ENCODE measurements at places on chromosomes 2 and 18. TPM values are rescaled to one million over a fixed set of nuclear protein-coding genes. Genes with fewer than 3 reads are reported as not detected.

DNA sequence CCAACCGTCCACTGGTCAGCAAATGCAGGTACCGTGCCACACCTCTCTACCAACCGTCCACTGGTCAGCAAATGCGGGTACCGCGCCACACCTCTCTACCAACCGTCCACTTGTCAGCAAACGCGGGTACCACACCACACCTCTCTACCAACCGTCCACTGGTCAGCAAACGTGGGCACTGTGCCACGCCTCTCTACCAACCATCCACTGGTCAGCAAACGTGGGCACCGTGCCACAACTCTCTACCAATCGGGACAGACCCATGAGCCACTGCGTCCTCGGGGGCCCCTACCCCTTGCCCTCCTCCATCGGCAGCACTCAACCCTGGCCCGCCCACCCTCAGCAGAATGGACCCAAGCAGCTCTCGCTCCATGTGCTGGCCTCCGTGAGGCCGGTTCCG, 226.4 kb upstream of the SALL3 start:
- no peak for DNase-seq

DNA sequence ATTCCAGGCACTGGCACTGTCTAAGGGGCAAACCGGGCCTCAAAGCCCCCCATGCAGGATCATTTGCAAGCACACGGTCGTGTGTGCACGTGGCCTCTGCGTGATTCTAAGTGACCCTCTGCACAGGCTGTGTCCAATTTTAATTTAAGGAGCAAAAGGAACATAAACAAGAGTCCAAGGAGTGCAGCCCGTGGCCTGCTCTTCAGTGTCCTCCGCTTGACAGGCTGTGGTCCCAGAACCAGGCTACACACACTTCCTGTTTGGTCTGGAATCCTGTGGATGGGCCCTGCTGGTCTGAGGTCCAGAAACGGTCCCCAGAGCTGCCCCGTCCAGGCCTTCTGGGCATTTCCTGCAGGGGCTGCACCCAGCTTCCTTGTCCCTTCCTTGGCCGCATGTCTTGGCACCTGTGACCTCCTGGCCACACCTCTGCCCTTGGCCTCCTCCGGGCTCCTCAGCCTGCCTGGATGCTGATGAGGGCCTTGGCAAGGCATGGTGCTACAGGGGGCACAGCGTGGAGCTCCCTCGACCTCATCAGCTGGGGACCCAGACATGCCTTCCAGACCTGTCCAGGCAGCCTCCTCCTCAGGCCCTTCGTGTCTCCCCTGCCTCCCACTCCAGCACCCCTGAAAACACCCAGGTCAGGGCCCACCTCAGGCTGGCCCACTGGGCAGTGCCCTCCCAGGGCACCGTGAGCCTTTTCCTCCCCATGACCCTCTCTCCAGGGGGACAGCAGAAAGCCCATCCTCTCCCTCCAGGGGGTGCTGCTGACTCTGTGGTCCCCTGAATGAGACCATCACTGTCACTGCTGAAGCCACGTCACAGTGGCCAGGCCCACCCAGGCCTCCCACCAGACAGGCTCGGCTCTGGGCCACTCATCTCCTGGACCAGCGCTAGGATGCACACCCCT, 136.4 kb upstream of the GPC1 start:
- no peak for DNase-seq

- no peak for DNase-seq
These were observed 15.3 kb upstream of the CREB1 start for GRCh38 chr2:207514451-207514850.

FBLN7 gene
- polyA plus RNA-seq: 13.2 TPM

- no peak for DNase-seq
These were observed 650 bp downstream of the CCBE1 start for GRCh38 chr18:59696311-59697235.

DNA sequence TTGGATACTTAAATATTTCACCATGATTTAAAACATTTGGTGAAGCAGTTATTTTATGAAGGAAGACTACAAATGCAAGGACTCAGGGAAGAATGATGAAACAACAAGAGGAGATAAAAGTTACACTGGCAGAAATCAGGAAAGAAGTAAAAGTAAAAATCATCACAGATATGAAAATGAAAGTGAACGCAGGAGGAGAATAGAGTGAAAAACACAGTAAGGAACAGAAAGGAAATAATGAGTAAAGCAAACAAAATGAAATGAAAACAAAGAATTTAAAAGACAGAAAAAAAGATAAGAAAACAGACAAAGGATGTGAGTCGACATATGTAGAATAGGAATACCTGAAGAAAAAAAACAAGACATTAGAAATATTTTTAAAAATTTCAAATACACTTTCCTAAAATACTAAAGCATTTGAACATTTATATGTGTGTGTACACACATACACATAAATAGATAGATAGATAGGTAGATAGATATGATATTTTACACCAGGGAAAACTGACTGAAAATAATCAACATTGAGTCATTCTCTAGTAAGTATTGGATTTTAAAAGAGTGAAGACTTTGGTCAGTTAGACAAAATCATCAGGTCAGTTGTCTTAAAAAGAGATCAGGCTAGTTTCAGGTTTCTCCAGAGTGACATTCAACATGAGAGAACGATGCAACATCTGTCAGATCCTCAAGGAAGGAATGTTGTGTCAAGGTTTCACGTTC, 12.1 kb upstream of the KDSR start:
- no peak for DNase-seq

LRRTM1 gene
- polyA plus RNA-seq: 19.4 TPM

CFAP210 gene
- polyA plus RNA-seq: 1.2 TPM

DNA sequence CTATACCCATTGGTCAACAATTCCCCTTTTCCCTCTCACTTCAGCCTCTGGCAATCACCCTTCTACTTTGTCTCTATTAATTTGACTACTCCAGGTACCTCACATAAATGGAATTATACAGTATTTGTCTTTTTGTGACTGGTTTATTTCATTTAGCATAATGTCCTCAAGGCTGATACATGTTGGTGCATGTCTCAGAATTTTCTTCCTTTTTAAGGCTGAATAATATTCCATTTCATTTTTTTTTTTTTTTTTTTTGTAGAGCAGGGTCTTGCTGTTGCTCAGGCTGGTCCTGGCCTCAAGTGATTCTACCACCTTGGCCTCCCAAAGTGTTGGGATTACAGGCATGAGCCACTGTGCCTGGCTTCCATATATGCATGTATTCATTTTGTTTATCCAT, 1.9 kb downstream of the FKBP7 start:
- DNase-seq: no peak

DNA sequence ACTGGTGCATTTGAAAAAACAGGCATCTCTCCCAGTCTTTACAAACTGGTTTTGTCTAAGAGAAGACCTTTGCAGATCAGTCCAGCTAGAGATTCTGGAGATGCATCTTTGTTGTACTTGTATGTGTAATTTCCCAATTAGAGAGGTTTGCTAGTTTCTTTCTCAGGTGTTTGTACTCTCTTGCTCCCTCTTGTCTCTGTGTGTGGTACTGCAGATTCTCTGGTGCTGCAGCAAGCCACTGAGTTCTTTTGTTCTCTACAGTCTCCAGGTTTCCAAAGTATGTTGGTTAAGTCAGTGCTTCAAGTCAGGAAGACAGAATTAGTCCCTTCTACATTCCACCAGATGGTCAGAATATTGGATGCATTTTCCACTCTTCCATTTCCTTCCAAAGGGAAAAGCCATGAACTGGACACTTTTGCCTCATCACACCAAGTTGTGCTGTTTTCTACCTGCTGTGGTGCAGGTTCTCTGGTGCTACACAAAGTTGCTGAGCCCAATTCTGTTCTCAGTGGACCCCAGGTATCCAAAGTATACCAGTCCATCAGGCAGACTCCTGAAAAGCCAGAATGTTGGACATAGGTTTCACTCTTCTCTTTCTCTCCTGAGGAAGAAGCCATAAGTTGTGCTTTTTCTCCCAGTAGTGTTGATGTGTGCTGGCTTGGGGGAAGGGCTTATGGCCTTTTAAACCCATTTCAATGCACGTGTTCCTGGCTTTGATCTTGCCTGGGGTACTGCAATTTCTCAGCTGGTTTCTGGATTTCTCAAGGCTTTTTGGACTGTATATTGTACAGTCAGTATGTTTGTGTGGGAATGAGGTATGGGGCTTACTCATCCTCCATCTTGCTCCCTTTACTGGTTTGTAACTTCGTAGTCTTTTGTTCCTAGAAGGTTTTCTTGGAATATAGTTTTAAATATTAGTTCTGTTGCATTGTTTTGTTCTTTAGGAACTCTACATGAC, 29.8 kb downstream of the EPC2 start:
- DNase-seq: no peak

GRCh38 chr2:222451224-222451674, 26.9 kb downstream of the SGPP2 start:
- DNase-seq: no peak
